GM12891 (cell line): ENCODE measurements at places on chromosomes 4 and X.

- DNase-seq: no peak
Measured at GRCh38 chr4:179112441-179113170, 1670.4 kb upstream of the AGA start.

GRCh38 chr4:6771229-6771671 lies 11.3 kb upstream of the KIAA0232 start:
- DNase-seq: no peak

DNA sequence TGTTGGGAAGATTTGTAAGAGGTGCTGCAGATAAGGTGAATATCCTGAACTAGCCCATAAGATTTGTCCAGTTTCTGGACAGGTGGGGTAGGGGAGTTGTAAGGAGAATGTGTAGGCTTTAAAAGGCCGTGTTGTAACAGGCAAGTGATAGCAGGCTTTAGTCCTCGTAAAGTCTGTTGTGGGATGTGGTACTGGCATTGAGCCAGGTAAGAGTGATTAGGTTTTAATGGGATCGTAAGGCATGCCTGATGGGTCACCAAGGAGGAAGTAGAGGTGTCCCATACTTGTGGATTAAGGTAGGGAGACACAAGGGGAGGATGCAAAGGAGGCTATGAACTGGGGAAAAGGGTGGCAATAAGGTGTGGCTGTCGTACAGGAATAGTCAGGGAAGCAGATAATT lies 256.9 kb upstream of the DKK2 start:
- DNase-seq: no peak

- no peak for DNase-seq
Measured at GRCh38 chrX:84047339-84047738, 140.7 kb downstream of the RPS6KA6 start.

- no peak for DNase-seq
Measured at GRCh38 chr4:114302472-114302871, 296.1 kb upstream of the UGT8 start.

DNA sequence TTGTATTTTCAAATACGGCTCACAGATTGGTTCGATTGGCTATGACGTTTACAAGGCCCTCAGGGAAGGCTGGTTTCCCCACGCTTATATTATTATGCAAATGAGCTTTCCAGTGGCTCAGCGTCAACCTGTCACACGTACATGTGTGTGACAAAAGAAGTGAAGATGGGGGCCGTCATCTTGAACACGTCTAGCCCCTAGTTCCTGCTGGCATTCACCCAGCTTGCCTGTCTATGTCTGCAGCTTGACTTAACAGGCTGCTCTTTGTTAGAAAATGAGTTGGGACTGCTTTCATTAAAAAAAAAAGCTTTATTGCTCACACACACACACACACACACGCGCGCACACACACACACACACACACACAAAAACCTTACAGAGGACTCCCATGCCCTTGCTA lies 283.6 kb upstream of the CTSO start:
- DNase-seq: no peak

DNA sequence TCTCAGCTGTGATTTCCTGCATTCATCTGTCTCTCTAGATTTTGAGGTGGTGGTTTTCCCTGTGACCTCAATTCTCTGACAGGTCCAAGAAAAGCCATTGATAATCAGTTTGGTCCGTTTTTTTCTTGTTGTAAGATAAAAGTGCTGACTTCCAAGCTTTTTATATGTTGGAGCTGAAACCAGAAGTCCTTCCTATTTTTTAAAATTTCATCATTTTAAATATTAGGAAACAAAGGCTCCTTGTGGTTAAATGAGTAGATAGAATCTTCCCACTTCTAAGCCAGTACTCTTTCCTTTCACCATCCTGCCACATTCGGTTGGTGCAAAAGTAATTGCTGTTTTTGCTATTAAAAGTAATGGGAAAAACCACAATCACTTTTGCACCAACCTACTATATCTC lies 18.3 kb downstream of the RNF175 start:
- no peak for DNase-seq

DNA sequence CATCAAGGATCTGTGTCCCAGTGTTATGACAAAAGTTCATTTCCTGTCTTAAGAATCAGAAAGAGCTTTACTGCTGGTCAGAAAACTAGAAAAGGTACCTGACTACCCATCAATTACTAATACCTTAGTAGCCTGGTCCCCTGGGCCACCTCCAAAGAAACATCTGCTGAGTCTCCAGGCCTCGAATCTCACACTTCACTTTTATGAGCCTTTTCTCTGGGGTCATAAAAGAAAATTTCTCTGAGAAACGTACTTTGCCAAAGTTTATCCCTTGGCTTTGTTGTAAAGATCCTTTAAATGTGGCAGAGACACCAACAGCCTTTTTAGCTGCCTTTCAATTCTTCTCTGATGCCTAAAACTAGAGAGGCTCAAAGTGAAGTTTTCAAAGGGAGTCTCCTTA lies 17.8 kb downstream of the GUCY1A1 start:
- DNase-seq: no peak

GRCh38 chr4:105158837-105159236 lies 12.2 kb downstream of the TET2 start:
- no peak for DNase-seq

DNA sequence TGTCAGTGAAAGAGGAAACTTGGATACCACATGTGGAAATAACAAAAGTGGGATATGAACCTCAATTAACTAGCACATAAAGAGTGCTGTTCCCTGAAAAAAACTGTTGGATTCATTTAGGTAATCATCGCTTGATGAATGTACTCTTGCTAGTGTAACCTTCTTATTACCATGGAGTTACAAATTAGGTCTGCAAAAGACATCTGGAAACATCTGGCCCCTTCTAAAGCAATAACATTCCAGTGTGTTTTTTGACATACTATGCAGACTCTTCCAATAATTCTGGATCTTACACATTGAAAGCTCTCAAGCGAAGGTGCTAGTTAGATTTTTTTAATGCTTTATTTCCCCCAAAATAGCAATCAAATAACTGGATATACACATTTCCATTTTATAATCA lies 134.6 kb downstream of the ATP10D start:
- no peak for DNase-seq

GRCh38 chr4:18321956-18322530 lies 300.5 kb upstream of the LCORL start:
- DNase-seq: no peak

GRCh38 chr4:180120068-180120467 lies 2123.1 kb upstream of the TENM3 start:
- DNase-seq: no peak

DNA sequence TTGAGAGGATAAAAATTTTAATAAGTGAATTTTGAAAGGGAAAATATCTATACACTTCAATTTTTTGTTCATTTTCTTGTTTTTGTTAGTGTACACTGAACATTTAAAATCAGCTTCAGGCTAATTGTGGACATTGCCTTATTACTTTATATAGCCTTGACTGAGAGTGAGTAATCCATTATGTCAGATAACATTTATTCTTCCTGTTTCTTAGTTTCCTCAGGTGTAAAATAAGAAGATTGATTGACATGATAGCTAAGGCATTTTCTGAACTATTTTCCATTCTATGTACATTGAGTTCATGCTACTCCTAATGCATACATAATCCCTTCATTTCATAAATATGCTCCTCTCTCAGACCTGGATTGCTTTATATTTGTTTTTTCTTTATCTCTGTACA lies 607.3 kb upstream of the AADAT start:
- no peak for DNase-seq

GRCh38 chrX:10781847-10782530 lies 161.6 kb upstream of the MID1 start:
- no peak for DNase-seq

- DNase-seq: no peak
Measured at GRCh38 chrX:33001107-33001506, 210.2 kb downstream of the DMD start.

GRCh38 chrX:123184866-123185276 lies 793 bp downstream of the GRIA3 start:
- DNase-seq: no peak

GRCh38 chrX:108541286-108541685 lies 101.6 kb downstream of the COL4A5 start:
- no peak for DNase-seq

DNA sequence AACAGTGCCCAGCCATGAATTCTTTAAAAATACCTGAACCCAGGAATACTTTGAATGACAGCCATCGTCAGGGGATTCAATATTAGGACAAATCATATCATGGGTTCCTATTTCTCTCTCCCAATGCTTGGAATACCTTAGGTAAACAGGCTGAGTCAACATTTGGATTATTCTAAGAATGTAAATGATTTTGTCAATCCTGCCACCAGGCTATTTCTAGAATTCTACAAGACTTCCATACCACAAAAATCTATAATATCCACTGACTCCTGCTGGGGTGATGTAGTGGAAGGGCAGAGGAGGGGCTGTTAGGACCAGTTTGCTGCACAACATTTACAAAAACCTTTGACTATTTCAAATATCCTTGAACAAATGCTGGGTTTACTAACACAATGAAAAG lies 65.2 kb downstream of the IGFBP7 start:
- DNase-seq: no peak

GRCh38 chr4:26978387-26979053 lies 117.9 kb downstream of the STIM2 start:
- DNase-seq: no peak

DNA sequence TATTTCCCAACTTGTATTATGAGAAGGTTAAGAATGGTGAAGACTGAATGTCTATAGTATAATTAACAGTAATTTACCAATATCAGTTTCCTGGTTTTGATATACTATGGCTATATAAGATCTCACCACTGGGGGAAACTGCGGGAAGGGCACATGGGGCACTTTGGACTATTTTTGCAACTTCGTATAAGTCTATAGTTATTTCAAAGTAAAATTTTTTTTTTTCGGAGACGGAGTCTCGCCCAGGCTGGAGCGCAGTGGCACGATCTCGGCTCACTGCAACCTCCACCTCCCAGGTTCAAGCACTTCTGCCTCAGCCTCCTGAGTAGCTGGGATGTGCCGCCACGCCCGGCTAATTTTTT lies 46.1 kb downstream of the CXorf58 start:
- DNase-seq: no peak

DNA sequence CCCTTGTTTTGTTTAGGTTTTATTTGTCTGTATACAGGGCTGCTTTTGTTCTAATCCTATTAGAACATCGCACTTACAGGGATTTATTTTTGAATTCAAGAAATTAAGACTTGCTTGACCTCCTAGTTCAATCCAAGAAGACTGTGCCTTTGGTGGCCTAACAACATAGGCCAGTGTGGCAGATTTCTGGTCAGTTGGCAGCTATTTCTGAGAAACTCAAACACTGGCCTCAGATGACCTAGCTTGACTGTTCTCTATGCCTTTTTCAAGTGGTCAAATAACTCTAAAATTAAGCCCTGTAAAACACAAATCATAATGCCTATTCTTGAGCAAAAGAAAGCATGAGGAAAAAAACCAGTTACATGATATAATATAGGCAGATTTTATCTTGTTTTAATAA lies 89.3 kb upstream of the GPR34 start:
- no peak for DNase-seq

- no peak for DNase-seq
Measured at GRCh38 chr4:3688018-3688998, 77.9 kb upstream of the ADRA2C start.

DNA sequence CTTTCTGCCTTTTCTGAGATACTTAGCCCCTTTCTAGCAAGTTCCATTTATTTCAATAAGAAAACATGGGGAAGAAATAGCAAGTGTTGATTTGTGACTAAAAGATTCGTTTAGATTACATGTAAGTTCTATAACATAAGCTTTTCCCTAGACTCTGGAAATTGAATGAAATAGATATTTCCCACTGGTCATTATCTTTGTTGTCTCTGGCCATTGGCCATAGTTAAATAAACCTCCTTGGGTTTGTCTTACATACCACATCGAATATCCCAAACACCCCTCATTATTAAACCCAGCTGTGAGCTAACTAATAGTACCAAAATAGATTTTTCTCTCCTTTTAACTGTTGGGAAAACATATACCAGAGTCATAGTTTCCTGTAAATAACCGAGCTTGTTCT lies 534.8 kb downstream of the IQCM start:
- no peak for DNase-seq

DNA sequence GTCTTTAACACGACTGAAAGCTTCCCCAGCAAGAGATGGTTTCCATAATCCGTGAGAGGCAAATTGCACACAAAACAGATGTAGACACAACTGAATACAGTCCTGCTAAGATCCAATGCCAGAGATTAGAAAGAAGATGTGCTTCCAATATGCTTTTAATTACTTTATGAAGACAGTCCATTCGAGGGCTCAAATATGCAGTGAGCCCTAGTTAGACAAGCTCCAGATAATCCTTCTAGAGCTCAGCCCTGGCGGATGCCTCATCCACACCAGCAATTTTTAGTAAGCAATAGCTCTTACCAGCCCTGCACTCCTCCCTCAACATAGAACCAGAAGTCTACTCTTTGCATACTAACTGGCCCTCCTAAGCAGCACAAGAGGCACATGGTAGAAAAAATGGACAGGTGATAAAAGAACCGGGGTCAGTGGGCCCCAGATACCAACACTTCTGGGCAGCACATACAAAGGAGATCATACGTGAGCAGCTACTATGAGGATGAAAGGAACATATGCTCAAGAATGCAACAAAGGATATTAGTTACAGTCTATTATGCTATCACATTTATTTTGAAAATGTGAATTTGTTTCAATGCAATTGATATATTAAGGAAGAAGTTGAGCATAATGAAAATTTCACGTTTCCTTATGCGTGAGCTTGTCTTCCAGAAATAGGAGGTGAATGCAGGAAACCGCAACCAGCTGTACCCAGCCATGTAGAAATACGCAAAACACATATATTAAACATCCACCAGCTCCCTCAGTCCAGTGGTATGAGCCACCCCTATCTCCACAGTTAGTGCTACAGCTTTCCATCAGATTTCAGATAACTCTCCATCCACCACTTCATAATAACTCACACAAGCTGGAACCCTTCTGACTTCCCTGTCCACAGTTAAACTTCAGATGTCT lies 34.3 kb downstream of the GPC4 start:
- DNase-seq: no peak

DNA sequence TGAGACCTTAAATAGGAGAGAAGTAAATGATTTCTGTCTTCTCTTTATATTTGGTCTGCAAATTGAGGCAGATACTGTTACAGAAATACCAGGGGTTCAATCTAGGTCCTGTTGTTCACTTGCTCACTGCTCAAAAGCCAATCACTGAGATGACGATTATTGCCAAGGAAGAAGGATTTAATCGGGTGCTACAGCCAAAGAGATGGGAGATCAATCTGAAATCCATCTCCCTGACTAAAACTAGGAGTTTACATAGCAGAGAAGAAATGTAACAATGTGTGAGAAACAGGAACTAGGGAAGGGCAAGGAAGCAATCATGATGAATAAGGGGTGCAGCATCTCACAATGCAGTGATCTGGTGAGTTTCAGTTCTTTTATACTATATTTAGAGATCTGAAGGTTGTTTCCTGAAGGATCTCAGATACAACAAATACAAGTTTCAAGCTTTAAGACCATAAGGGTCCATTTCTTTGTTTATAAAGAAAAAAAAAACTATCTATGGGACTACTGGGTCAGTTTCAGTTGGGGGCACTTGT lies 117.9 kb upstream of the FAM9B start:
- no peak for DNase-seq
